Upper lobe of left lung (tissue), 6 donors: ENCODE measurements at places on chromosomes 11 and 22.

- H3K27me3 ChIP-seq: no peaks in the 10 kb centered on the region
- no peak overlapping the region for H3K4me3 ChIP-seq
- no peaks in the 10 kb centered on the region for H3K36me3 ChIP-seq
- no peaks in the 10 kb centered on the region for H3K4me1 ChIP-seq
- DNase-seq: no peak
- no peak overlapping the region for H3K27ac ChIP-seq
Observed at GRCh38 chr22:39724390-39724789, 153.8 kb downstream of the CACNA1I start.

GRCh38 chr11:75443043-75443442 lies 10.0 kb upstream of the KLHL35 start:
- no peaks in the 10 kb centered on the region for H3K36me3 ChIP-seq
- H3K4me3 ChIP-seq: no peak overlapping the region
- H3K4me1 ChIP-seq: peaks cover 4% of the 10 kb centered on the region
- no peak for DNase-seq
- no peak overlapping the region for H3K27ac ChIP-seq
- H3K27me3 ChIP-seq: no peaks in the 10 kb centered on the region

DNA sequence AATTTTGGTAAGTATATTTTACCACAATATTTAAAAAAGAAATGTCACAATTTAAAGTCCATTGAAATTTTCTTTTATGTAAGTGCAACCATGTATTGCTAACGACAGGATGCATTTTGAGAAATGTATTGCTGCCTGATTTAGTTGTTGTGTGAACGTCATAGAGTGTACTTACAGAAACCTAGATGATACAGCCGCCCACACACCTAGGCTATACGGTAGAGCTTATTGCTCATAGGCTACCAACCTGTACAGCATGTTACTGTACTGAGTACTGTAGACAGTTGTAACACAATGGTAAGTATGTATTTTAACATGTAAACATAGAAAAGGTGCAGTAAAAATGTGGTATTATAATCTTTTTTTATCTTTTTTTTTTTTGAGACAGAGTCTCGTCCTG lies 48.1 kb downstream of the CBL start:
- H3K27me3 ChIP-seq: no peaks in the 10 kb centered on the region
- DNase-seq: no peak
- H3K27ac ChIP-seq: no peak overlapping the region
- H3K4me1 ChIP-seq: no peaks in the 10 kb centered on the region
- no peak overlapping the region for H3K4me3 ChIP-seq
- no peaks in the 10 kb centered on the region for H3K36me3 ChIP-seq

GRCh38 chr22:40021401-40022000 lies 26.7 kb downstream of the FAM83F start:
- no peaks in the 10 kb centered on the region for H3K36me3 ChIP-seq
- no peak for DNase-seq

GRCh38 chr22:16922706-16923105 lies 85.3 kb downstream of the GAB4 start:
- no peak for DNase-seq
- H3K36me3 ChIP-seq: no peaks in the 10 kb centered on the region
- H3K27me3 ChIP-seq: no peaks in the 10 kb centered on the region
- no peaks in the 10 kb centered on the region for H3K4me1 ChIP-seq
- H3K4me3 ChIP-seq: no peak overlapping the region
